Activated CD4-positive, CD25-positive, alpha-beta regulatory T cell treated with anti-CD3 and anti-CD28 coated beads, Interleukin-2, amount 50 U/mL, for 16 hours (primary cell): ENCODE measurements at places on chromosomes 1 and 21.

DNA sequence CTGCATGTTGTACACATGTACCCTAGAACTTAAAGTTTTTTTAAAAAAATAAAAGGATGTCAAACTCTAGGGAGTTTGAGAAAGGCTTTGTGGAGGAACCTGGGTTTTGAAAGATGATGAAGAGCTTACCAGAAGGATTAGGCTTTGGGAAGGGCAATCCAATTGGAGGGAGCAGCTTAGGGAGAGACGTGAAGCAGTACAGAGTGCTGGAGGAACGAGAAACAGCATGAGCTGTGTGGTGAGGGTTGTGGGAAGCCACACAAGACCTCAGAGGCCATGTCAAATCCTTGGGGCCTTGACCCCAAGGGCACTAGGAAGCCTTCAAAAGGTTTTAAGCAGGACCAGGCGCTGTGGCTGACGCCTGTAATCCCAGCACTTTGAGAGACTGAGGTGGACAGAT, 8.4 kb upstream of the KPNA6 start:
- no peak for DNase-seq

DNA sequence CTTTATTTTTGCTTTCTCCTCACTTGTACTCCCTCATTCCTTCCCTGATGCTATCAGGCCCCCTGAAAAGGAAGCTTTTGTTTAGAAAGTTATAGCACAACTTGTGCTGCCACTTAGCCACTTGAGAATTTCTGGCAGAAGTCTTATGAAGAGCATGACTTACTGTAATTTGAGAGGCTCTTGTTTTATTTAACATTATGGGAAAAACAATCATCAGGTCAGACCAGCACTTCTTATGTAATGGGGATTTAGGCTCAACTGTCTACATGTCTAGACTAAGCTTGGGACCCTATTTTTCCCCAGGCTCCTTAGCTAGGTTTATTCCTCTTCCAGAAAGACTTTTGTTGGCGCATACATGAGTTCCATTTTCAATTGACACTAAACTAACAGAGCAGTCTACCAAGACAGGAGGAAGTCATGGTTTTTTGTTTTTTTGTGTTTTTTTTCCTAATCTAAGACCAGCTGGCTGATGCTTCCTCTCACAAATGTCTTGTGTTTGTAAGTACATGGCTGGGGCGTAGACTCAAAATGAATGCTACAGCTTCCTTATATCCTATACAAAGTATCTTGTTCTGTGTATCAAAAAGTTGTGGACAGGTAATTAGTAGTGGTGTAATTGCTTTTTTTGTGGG, 31.5 kb downstream of the TNFSF4 start:
- no peak for DNase-seq

- no peak for DNase-seq
These were observed 40.7 kb upstream of the SCMH1 start for GRCh38 chr1:41282679-41283317.

DNA sequence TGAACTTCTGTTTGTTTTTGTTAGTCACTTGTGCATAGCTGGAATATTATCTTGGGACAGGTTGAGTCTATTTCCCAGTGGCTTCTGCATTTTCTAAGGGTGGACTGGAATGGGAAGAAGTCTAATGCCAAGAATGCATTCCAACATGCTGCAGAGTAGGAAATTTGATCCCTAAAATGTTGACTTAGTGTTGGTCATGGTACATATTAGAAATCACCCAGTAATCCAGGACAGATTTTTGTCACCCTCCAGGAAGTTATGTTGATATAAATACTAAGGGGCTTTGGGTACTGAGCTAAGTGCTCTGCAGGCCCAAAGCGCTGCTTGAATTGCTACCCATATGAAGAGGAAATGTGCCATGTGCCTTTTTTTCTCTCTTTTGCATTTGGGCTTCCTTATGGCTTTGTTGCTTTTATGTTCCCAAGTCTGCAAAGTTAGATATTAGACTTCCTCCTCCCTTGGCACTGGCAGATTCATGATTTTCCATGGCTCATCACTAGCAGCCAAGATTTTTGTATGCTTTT, 10.0 kb downstream of the ARID1A start:
- no peak for DNase-seq

DNA sequence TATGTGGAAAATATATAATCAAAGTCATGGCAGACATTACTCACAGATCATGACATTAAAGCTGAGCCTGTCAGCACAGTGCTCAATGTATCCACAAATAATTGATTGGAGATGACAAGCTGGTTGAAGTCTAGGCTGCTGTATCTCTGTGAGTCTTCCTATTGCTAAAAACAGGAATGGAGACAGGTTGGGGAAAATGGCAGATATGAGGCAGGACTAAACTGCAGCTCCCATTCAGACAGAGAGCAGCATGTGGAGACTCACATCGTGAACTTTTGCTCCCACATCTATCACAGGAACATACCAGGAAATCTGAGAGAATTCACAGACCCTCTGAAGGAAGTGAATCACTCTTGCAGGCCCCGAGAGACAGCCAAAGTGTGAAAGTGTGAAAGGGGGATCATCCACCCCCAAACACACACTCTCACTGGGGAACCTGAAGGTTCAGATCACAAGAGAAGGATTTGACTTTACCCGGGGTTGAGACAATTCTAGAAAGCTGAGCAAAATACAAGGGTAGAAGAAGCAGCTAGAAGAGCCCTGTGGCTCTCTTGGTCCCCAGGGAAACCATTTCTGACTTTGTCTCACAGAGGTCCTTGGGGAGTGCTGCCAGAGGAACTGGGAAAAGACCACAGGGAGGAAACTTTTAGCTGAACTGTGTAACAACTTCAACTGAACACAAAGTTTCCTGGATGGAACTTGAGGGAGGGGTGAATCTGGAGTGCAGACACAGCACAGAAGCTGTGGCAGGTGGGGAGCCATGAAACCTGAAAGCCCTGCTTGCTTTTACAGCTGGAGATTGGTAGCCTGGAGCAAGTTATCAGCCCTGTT, 173.4 kb downstream of the S1PR1 start:
- DNase-seq, result no peak

- DNase-seq, result no peak
These were observed 87.5 kb upstream of the SGIP1 start for GRCh38 chr1:66446261-66447001.

DNA sequence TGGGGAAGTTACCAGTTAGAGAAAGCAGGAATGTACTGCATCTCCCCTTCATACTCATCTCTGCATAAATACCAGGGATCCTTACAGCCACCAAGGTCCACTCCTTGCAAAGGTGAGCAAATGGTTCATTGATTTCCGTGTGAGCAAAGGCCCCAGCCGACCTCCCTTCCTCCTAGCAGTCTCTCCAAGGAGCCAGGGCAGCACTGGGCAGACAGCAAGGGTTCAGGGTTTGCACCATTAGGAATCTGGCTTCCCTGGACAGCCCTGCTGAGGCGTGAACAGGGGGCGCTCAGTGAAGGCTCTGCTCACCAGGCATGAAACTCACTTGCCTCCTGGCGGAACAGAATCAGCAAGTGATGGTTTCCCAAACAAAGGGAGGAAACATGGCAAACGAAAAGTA, 65.7 kb downstream of the MRPL37 start:
- no peak for DNase-seq

DNA sequence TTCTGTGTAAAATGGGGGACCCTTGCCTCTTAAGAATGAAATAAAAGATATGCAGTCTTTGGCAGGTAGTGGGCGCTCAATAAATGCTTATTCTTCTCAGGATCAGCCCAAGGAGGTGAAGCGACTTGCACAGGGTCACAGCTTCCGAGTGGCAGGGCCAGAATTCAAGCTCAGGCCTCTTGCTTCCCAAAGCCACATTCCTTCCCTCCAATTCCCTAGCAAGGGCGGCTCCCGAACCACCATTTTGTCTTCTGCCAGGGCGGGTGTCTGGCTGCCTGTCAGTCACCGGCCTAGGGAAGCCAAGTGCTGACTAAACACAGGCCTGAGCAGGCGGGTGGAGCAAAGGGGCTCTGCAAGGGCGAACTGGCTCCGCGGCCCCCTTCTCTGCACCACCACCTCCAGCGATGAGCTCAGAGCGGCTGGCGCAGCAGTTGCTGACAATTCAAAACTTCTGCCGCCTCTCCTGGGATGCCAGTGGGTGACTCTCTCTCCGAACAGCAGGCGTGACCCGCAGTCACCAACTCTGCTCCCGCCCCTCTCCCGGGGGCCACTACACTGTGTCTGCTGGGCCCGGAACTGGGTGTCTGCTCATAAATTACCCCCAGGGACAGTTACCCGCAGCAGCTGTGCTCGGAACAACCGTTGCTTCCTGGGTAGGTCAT, 10.8 kb downstream of the GPR3 start:
- DNase-seq, result no peak

GRCh38 chr1:113984710-113985109, 5.4 kb downstream of the OLFML3 start:
- DNase-seq, result no peak

DNA sequence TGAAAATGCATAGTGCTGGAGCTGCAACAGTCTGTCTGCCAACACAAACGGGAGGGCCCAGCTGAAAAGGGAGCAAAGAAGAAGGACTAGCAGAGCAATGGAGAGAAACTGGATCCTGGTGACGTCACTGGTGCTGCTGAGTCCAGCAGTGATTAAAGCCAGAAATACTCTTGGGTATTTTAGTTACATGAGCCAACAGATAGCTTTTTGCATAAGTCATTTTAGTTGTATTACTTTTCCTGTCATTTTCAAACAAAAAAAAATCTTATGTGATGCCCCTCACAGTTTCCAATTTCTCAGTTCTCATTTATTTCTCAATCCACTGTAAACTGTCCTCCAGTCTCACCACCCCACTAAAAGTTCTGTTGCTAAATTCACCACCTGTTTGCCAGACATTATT, 38.7 kb upstream of the NEK7 start:
- no peak for DNase-seq

GRCh38 chr1:226407199-226407496, 745 bp downstream of the PARP1 start:
- no peak for DNase-seq

- no peak for DNase-seq
These were observed 54.7 kb upstream of the CLDN14 start for GRCh38 chr21:36534656-36535055.

DNA sequence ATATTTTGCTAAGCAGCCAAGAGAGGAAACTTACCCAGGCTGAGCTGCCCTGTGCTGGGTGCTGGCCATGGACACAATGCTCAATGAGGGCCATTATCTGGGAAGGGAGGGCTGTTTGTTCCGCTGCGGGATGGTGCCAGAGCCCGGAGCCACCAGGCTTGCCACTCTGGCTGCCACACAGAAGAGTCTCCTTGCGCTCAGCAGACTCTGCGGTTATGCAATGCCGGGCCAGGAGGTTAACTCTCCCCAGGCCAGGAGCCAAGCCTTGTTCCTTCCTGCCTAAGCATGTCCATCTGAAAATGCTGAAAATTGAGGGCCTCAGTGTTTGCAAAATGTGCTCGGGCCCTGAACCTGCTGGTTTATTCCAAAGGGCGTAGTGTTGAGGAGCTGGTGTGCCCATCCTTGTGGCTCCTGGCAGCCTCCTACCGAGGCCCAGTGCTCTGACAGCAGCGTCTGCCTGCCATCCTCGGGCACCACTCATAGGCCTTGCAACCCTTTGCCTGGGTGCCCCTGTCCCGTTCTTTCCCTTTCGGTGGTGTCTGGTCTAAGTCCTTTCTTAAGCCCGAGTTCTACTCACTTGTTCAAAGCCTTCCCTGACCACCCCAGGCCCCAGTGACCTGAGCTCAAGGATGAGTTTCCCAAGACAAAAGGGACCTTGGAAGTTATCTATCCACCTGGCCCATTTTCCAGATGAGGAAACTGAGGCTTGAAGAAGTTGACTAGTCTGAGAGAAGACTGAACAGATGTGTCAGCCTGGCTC, 133.8 kb upstream of the EDN2 start:
- DNase-seq, result no peak

DNA sequence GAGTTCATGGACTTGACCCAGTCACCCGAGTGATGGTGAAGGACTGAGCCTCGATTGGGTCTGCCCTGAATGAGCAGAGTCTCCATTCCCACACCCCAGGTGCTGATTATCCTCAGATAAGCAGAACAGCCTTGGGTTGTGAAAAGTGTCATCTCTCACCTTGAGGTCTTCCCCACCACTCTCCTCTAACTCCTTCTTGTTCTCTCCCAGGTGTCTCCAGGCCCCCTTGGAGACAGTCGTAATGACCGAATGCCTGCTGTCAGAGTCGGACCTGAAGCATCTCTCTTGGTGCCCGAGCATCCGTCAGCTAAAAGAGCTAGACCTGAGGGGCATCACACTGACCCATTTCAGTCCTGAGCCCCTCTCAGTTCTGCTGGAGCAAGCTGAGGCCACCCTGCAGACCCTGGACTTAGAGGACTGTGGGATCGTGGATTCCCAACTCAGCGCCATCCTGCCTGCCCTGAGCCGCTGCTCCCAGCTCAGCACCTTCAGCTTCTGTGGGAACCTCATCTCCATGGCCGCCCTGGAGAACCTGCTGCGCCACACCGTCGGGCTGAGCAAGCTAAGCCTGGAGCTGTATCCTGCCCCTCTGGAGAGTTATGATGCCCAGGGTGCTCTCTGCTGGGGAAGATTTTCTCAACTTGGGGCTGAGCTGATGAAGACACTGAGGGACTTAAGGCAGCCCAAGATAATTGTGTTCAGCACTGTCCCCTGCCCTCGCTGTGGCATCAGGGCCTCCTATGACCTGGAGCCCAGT, 3.4 kb downstream of the PRAMEF12 start:
- DNase-seq, result no peak

DNA sequence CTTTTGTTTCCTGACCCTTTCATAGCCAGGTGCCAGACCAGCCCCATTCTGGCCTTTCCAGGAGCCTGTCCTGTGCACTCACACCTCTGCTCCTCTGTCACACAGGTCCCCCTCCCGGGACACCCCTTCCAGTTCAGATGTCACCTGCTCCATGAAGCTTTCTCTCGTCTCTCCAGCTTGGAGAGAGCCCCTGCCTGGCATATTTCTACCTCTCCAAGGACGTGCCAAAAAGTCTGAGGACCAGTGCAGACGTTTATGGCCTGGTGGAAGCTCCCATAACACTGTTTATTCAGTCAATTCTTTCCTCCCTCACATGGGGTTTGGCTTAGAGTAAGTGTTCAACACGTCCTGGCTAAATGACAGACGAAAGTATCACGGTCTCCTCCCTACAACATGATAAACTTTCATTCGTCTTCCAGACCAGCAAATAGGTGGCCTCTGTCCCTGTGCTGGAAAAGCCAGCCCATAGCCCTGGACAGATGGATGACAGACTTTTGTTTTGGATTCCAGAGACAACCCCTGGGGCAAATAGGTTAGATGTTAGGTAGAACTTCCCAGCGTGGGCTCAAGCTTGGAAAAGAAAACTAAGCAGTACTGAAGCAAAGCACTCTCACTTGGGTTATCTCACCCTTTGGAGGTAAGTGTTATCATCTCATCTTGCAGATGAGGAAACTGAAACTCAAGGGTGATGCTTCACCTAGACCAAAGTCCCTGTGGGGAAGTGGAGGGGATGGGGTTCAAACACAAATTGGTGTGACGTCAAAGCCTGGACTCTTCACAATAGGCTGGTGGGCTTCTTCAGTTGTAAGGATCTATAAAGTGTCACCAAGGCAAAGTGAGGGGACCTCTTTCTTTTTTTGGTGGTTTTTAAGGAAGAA, 52.9 kb upstream of the ECE1 start:
- DNase-seq, result no peak

DNA sequence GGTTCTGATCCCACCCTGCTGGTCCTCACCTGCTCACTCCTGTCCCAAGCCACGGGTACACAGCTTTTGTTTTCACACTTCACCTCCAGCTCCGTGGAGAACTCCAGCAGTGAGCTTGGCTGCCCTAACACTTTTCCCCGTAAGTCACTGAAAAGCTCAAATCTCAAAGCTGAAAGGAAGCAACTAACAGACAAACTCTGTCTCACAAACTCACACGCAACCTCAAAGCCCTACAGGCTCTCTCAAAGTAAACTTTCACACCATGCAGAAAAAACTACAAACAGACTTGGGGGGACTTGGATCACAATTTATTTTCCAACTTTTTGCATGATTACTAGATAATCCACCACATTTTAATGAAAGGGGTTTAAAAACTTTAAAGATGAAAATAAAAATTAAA, 88.3 kb downstream of the AK5 start:
- DNase-seq, result no peak
